ENCODE measurements at places on chromosomes 4 and X.
A peak's percentile ranks its signal among the peaks of the same experiment; 100 is the strongest.

DNA sequence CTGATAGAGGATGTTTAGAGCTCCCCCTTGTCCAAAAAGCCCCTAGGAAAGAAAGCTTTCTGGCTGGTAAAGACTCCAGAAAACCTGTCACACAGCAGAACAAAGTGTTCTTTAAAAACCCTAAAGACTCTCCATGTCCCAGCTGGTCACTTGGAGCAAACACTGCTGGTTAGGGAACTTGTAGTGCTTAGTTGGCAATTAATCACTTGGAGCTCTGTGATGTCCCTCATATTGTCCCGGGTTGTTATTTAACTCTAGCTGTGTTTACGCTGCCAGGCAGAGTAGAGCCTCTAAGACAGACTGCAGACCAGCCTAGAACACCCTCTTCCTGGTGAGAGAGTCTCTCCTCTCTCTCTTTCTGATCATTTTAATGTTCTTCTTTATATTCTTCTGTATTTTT is 267.3 kb downstream of the BCOR start:
- no peak for DNase-seq

DNA sequence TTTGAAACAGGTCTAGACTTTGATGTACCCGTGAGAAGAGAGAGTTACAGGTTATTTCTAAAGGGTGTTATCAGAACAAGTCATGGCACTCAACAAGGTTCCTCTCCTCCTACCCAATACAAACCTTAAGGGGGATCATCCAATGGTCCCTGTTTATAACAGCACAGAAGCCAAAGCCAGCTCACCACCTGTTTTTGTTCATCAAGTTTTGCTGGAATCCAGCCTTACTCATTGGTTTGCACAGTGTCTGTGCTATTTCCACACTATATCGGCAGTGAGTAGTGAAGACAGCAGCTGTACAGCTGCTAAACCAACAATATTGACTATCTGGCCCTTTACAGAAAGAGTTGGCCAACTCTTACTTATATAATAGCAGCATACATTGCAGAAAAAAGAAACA is 262.1 kb upstream of the STS start:
- DNase-seq = no peak

DNA sequence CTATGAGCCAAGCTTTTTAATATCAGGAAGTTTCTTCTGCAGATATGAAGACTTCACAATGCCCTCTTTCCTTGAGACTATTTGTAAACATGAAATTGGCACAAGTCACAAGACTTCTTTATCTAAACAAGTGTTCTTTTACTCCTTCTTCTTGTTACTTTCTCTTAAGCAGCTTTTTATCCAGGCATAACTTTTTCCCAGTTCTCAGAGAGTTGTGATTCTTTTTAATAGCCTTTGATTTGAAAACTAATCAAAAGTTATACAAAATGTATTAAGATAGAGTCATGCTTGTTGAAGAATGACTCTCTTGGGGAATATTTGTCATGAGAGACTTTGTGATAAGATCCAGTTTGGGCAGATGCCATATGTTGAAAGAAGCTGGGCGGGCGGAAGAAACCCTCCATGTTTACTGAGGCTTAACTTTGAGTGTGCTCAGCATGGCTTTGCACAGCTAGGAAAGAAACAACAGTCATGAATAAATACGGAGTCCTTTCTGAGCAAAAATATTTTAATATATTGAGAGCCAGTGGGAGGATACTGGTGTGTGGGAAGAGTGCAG is 39.3 kb downstream of the SYTL5 start:
- no peak for DNase-seq

- DNase-seq = no peak
These were observed 351.5 kb upstream of the EMCN start for GRCh38 chr4:100869276-100869675.

DNA sequence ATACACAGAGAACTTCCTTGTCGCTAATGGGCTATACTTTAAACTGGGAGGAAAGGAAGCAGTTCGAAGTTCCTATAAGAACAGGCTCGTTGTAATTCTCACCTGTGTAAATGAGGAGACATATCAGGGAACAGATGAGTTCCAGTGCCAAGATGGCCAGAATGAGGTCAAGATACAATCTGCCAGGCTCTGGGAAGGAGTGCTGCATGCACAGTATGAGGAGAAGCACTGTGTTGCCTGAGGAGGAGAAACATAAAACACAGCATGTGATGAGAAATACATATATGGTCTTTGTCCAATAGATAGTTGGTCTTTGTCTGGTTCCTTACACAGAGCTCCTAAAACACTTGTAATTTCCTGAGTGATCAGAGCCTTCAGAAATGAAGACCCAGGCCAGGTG is 24.3 kb downstream of the TMEM192 start:
- DNase-seq = no peak

DNA sequence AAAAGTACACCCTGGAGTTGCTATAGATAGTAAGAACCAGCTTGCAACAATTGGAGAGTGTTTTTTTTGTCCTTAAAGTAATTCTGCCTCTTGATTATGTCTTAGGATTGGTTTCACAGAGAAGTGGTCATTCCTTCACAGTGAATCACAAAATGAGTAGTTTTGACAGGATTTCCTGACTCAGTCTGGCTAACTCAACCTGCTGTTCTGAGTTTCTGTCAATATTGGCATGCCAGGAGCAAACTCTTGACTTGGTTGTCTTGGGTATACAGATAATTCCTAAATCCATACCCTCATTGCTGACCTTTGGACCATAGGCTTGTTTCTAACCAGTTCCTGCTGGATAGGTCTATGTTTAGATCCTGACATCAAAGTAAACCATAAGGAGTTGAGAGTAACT is 9.4 kb downstream of the FHIP1A start:
- DNase-seq = no peak

GRCh38 chrX:65608026-65608425 is 59.4 kb upstream of the MSN start:
- no peak for DNase-seq

- no peak for DNase-seq
These were observed 589.7 kb downstream of the SPRY1 start for GRCh38 chr4:123986268-123986798.

GRCh38 chr4:51843309-51844152 is 578 bp downstream of the DCUN1D4 start:
- peak; percentile 55 for DNase-seq

DNA sequence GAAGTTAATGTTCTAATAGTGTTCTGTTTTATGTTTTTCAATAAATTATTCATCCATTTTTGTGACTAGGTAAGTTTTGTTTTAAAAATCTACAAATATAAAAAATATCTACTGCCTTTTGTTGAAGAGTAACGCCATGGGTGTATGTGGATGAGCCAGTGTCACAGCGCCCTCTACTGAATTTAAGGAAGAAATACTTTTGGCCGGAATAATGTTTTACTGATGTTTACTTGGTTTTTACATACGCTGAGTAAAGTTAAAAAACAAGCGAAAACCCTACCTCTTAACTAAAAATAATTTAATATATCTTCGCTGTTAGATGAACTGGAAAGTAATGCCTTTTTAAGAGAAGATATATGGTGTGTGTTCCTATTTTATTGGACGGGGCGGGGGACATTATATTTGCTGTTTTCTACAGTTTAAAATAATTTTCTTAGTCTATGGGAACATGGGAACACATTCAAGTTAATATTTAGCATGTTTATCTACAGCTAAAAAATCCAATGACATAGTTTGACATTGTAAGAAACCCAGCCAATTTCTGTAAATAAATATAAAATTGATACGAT is 86.1 kb downstream of the CPE start:
- no peak for DNase-seq

- DNase-seq = no peak
These were observed 268.1 kb upstream of the MAGEB2 start for GRCh38 chrX:29947225-29947624.

- no peak for DNase-seq
These were observed 205.4 kb downstream of the DCLK2 start for GRCh38 chr4:150283689-150284088.

DNA sequence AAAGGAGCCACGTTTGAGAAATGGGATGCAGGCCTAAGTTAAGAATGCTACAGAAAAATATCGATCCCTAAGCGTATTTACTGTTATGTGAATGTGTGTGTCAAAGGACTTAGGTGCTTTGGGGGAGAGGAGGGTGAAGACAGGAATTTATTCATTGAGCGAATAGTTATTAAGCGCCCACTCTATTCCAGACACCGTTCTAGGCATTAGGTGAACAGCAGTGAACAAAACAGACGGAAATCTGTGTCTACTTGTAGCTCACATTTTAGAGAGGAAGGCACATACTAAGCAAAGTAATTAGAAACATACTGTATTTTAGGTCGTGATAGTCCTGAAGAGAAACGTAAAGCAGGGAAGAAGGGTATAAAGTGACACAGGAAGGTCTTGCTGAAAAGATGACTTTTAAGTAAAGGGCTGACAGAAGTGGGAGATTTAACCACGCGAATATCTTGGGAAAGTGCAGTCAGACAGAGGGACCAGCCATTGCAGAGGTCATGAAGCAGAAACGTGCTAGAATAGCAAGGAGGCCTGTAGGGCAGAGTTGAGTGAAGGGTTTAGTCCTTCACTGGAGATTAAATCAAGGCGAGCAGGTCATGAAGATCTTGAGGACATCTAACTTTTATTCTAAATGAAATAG is 541 bp downstream of the AIMP1 start:
- no peak for DNase-seq

GRCh38 chr4:128373628-128374027 is 86.0 kb upstream of the PGRMC2 start:
- no peak for DNase-seq

GRCh38 chr4:127870688-127871087 is 10.0 kb upstream of the PLK4 start:
- no peak for DNase-seq

- DNase-seq = no peak
These were observed 91.6 kb upstream of the STX18 start for GRCh38 chr4:4633431-4633830.

DNA sequence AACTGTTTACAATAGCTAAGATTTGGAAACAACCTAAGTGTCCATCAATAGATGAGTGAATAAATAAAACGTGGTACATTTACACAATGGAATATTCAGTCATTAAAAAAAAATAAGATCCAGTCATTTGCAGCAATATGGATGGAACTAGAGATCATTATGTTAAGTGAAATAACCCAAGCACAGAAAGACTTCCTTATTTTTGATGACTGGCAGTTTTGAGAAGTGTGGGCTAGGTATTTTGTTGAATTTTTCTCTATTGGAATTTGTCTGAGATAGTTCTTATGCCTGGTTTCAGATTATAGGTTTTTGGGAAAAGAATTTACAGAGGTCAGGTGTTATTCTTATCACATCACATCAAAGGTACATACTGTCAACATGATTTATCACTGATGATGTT is 293.8 kb upstream of the ARSJ start:
- DNase-seq = no peak

DNA sequence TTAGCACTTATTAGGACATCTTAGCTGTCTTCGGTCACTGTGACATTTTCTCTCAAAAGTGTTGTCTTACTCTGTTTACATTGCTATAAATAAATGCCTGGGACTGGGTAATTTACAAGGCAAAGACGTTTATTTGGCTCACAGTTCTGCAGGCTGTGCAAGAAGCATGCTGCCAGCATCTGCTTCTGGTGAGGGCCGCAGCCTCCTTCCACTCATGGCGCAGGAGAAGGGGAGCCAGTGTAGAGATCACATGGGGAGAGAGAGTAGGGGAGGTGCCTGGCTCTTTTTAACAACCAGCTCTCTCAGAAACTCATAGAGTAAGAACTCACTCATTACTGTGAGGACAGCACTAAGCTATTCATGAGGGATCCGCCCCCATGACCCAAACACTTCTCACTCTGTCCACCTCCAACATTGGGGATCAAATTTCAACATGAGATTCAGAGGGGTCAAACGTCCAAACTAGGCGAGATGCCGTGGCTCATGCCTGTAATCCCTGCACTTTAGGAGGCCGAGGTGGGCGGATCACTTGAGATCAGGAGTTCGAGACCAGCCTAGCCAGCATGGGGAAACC is 43.5 kb upstream of the HERC6 start:
- no peak for DNase-seq

DNA sequence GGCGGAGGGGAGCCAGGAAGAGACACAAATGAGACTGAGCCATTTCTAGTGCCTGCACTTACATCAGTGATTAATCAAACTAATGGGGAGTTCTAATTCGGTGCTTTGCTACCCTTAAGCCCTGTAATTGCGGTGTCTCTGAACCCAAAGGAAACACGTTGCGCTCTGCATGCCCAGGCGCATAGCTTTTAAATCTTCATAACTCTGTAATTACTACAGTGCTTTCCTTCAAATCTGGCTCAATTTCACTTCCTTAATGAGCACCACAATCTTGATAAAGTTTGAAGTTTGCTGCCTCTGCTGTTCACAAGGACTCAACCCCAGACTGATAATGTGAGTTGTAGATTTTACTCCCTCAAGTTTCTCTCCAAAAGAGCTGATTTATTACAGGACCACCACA is 5.7 kb upstream of the NHS start:
- no peak for DNase-seq

DNA sequence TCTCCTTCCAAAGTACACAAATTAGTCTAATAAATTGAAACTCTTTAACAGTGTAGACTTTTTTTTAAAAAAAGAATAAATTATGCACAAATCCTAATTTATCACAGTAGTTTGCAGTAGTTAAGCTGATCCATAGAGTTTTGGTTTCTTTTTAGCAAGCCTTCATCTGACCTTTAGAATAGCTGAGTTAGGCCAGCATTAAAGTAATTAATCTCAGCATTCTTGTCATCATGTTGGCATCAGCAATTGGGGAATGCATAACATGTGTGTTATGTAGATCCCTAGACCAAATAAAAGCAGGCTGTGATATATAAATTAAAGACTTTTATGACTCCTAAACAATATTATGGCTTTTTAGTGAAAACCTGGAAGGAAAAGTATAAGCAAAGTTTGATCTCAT is 426.5 kb upstream of the PABPC4L start:
- no peak for DNase-seq

- no peak for DNase-seq
These were observed 575.3 kb downstream of the TRIML1 start for GRCh38 chr4:188714501-188714900.

DNA sequence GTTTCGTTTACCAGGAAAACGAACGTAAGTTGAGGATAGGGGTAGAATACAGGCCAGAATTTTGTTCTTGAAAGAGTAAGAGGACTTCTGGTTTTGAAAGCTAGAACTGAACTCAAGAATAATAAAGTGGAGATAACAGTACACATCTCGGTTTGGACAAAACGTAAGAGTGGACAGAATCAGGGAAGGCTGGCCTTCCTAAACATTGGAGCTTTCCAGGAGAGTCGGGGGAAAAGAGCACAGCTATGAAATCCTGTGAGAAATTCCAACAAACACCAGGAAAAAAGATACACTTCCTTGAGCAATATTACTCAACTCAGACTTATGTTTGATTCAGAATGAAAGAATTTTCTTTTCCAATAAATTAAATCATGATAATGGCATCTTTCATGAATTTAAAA is 1.2 kb downstream of the CTSO start:
- no peak for DNase-seq

DNA sequence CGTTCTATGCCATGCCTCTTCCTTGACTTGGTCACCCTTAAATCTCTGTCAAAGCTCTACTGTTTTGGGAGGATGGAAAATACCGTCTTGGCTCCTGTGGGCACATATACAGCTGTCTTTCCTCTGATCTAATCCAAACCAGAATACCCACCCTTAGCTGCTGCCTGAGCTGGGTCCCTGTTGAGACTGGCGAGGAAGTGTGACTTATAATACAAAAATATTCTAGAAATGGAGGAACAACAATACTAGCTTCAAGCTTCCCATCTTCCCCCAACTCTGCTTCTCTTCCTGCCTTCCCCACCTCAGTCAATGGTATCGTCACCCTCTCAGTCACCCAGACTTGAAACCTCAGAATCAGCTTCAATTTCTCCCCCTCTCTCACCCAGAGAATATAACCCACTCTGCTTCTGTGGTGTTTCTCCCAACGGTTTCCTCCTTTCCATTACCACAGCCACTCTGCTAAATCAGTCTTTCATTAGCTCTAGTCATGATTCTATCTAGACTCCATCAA is 599 bp upstream of the IL2RG start:
- DNase-seq = no peak

GRCh38 chrX:34638116-34638515 is 19.0 kb downstream of the TMEM47 start:
- no peak for DNase-seq
